ENCODE measurements at places on chromosomes 3 and 15.

DNA sequence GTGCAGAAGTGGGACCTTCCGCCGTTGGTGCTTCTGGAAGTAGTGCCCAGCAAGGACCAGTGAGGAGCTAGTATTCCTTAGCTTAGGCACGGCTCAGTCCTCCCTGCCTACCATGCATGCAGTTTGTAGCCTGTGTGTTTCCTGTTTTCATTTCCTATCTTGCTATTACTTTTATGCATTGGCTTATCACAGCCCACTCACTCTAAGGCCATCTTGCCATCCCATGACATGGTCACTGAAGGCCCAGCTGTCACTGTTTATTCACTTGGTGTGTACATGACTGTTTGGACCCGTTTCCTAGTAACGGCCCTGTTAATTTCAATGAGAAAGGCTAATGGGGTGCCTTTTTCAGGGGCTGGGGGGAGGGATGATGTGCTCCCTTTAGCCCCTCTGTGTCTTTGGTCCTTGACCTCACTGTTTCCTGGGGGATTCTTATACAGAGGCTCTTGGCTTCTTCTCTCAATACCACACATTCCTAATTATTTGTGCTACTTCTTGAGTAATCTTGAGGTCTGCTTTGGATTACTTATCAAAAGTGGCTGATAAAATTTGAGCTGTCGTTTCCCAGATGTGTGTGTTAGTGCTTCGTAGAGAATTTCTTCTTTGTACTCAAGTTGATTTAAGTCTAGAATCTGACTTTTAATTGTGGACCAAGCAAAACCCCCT is 24.5 kb upstream of the TRAK1 start:
- no peak for DNase-seq

GRCh38 chr3:127849368-127849767 is 27.1 kb upstream of the MGLL start:
- no peak for DNase-seq

DNA sequence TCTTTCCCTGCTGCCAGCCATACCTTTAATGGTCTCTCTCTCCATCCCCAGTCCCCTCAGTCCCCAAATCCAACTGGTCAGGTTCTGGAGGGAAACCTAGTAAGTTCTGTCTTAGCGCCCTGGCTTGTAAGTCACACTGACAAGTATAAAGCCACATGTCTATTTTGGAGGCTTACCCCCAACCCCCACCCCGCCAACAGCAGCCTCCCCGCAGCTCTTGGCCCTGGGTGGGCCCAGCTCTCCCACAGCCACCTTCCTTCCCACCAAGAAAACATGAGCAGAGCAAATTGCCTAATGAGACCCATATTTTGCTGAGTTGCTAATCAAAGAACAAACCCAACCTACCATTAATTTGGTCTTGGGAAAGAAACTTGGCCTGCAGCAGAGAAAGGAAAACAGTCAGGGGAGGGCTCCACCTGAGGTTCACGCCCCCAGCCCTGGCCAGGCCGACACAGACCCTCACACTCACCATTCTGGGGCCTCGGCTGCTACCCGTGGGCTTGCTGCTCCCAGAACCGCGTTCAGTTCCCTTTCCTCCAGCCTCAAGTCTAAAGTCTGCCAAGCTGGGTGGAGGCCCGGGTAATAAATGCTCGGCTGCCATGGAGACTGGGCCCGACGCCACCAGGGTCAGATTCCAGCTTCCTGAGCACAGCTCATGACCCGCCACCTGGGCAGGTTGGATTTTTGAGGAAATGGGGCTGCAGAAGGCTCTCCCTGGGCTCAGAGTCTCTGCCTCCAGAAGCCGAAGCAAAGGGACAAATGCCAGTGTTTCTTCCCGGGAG is at the start of gene CALML4:
Gene CALML4, minus strand, starts transcription at position 557 of the 782 bp plus-strand sequence. Its CDS starts 85 bp downstream, at position 472.
- no peak for DNase-seq

DNA sequence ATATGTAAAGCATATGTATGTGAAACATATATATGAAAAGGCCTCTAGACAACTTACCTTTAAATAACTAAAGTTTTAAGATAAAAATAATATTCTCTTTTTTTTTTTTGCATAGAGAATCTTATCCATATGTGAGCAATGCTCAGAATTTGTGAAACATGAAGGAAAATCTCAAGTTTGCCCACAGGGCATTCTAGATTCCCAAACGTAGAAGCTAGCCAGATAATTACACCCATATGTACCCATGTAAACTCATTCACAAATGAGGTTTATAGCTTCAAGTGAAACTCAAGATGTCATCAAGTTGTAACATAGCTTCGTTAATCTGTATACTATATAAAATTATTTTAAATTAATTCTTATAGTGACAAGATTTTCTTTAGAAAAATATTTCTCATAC is 537.3 kb upstream of the NR2F2 start:
- no peak for DNase-seq

DNA sequence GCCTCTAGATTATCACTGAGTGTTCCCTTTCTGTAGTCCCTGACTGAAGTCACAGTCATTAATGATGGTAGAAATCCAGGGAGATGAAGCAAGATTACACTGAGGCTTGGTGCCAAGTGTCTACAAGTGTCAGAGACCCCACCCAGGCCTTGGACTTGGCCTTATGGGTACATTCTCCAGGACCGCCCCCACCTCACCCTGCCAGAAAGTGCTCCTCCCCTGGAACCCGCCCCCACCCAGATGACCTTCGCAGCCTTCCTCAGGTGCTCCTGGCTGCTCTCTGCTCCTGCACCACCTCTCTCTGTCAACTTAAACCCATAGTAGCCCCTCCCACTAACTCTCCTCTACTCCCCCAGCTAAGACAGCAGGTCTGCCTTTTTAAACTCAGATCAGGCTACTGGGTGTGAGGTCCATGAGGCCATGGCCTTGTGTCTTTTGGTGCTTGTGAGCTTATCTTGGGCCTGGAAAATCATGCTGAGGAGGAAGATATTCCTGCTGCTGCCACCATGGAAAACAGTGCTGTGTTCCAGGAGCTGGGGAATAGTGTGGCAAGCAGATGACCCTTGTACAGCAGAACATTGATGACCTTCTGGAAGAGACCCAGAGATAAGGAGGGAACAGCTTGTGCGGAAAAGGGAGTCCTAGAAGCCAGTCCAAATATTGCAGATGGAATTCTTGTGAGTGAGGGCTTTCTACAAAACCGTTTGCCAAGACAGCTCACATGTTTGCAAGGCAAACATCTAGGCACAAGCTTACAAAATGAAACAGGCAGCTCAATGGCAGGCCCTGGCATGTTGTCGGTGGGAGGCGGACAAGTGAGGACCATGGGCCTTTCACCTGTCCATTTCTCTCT is 40.3 kb upstream of the NDUFB4 start:
- DNase-seq: no peak

DNA sequence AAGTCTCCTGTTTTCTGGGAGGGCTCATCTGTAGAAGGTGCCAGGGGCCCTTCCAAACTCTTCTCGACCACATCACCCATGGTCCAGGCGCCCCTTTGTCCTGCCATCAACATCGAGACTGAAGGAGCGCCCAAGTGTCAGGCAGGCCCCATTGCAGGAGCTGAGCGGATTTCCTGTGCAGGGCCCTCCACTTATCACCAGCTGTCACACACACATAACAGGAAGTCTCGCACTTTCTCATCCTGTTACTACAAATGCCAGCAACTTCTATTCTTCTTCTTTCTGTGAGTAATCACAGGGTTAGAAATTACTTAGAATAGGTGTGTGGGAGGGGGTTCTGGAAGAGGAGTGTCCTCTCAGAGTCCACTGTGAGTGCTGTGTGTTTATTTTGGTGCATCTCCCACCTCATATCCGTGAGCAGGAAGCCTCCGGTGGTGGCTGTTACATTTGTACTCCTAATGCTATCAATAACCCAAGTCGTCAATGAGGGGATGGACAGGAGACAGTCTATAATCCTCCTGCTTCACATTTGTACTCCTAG is at the start of gene KLHL6:
Gene KLHL6, minus strand, starts transcription at position 166 of the 541 bp plus-strand sequence. Its CDS starts 53 bp downstream, at position 113.
- DNase-seq: no peak

DNA sequence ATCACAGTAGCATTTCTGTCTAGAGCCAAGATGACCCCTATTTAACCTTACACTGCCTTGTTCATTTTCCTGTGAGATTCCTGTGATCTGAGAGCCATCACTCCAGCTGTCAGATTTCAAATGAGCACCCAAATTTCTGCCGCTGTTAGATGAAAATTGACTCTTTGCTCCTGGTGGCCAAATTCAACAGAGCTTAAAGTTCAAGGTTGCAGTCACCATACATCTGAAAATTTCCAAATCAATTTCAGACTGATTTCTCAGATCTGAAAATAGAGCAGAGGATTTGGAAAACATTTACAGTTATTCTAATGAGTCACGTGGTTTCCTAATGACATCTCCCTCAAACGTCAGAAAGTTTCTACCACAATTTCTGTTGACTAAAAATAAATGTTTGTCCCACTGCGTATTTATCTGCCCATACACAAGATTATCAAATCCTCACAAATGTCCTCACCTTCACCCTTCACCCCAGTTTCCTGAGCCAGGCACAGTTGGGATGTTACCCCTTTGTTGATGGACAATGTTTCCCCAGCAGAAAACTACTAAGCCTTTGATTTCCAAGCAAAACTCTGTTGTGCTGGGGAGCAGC is 16.4 kb downstream of the HDC start:
- no peak for DNase-seq

- no peak for DNase-seq
These were observed 310.3 kb downstream of the FGF12 start for GRCh38 chr3:192417017-192417416.

DNA sequence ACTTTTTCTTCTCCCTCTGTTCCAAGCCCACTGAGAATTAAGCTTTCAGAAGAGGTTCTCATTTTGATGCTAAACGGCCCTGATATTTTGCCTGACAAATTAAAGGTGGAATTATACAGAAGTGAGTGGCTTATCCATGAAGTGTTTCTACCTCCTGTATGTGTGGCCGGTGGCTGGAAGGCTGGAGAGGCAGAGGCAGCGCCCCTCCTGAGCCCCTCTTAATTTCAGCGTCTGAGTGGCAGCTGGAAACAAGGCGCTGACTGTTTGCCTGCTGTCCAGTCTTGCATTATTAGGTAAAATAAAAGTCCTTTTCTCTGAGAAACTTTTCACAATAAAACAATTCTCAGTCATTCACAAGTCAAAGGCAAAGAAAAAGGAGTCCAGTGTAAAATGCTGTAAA is 685.7 kb downstream of the MCTP2 start:
- no peak for DNase-seq

DNA sequence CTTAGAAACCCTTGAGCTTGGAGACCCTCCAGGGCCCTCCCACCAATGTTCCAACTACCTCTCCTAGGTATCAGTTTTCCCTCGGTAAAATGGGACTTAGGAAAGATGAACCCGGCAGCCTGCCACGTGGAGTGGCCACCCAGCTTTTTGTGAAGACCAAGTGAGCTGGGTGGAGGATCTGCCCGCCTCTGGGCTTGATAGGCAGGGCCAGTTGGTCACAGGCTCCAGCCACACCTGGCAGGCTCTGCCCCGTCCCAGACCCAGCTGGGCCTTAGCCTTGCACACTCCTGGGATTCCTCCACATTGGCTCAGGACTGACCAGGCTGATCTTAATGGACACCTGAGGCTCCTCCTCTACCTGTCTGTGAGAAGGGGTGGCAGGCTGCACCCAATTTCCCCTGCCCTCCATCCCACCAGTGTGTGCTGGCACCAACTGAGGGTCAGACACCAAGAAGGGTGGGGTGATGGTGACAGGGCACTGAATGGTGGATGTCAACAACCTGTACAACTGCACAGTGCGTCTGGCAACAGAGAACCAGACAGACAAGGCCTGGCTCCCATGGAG is 761 bp upstream of the GRIP2 start:
- no peak for DNase-seq

DNA sequence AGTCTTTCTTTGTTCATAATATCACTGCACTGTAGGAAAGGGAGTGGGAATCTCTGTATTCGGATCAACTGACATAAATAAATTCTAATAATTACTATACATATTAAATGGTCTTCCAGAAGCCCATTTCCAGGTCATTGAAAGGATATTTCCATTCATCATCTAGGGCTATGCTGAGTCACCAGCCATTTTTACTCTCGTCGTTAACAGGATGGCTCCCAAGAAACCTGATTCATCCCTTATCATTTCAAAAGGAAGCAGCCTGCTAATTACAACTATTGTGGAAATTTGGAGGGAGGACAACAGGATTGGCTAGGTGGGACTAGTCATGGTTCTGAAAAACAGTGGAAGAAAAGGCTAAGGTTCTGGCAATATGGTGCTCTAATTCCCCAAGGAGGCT is 13.6 kb downstream of the GMNC start:
- DNase-seq: no peak

DNA sequence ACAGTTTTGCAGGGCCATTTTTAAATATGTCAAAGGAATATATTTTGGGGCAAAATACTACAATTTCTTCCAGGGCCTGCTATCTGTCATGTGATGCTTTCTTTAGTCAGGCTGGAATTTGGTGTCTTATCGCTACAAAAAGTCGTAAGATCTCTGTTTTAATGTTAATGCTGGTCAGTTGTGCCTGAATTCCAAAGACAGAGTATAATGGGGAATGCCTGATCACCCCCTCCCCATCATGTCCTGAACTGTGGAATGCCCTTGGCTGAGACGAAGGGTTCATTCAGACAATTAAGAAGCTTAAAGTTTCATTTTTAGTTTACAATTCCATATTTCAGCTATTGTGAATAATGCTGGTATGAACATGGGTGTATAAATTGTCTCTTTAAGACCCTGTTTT is 203.0 kb downstream of the TBC1D5 start:
- DNase-seq: no peak

DNA sequence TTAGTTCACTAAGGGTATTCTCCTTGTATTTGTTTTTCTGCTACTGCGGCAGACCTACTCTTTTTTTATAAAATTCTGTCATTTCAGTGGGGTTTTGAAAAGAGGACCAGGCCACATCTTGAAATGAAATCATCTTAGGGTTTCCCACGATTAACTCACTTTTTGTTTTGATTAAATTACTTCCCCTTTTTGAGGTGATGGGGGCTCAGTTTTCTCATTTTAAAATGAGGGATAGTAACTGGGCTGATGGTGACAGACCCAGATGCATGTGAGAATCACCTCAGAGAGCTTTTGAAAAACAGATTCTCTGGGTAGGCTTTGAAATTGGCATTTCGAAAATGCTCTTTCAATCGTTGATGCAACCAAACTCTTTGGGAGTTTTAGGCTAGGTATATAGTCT is 24.2 kb downstream of the UBE2Q2 start:
- no peak for DNase-seq

DNA sequence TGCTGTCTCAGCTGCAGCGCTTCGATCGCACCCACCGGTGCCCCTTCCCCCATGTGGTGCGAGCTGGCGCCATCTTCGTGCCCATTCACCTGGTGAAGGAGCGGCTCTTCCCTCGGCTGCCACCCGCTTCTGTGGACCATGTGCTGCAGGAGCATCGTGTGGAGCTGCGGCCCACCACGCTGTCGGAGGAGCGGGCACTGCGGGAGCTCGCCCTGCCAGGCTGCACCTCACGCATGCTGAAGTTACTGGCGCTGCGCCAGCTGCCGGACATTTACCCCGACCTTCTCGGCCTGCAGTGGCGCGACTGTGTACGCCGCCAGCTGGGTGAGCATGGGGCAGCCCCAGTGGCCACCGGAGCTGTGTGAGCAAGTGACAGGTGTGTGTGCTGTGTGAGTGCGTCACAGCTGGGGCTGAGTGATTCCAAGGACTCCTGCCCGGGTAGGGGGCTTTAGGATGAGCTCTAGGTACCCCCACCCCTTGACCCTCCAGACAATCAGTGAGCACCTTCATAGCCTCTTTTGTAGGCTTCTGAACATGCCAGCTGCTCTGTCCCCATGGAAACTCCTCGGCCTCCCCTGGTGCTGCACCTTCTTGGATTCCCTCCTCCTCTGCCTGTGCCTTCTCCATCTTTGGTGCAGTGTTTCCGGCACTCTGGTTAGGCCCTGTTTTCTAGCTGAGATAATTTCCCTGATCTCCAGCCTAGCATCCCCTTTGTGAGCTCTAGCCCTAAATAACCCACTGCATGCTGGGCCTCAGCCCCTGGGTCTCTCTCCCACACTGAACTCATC is 7.0 kb downstream of the C15orf39 start:
- DNase-seq: no peak

GRCh38 chr3:159260049-159260662 is 458.3 kb downstream of the MFSD1 start:
- DNase-seq: no peak

Data from esophagus squamous epithelium (tissue), 5 donors.